Activated T-helper 1 cell treated with Interleukin-2 at 50 U/mL for 16 hours (primary cell): ENCODE measurements at places on chromosomes 11 and 22.

- DNase-seq, result no peak
These were observed 54.5 kb downstream of the HIPK3 start for GRCh38 chr11:33311680-33312079.

GRCh38 chr11:17923217-17923616 lies 89.6 kb downstream of the SERGEF start:
- no peak for DNase-seq

- no peak for DNase-seq
These were observed 48.4 kb downstream of the DDX10 start for GRCh38 chr11:108713076-108713790.

DNA sequence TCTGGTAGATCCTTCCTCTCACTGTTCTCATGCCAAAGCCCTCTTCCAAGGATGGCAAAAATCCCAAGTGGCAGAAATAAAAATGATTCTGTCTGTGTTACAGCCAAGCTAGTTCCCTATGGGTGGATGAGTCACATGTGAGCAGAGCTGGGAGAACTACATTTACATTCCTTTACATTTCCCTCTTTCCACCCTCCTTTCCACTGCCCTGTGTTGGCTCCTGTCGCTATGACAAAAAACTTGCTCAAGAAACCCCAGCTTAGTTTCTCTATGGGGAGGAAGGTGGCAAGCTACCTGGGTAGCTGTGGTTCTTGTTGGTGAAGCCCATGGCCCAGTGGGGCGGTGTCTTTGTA lies 10.2 kb upstream of the DDB2 start:
- no peak for DNase-seq

DNA sequence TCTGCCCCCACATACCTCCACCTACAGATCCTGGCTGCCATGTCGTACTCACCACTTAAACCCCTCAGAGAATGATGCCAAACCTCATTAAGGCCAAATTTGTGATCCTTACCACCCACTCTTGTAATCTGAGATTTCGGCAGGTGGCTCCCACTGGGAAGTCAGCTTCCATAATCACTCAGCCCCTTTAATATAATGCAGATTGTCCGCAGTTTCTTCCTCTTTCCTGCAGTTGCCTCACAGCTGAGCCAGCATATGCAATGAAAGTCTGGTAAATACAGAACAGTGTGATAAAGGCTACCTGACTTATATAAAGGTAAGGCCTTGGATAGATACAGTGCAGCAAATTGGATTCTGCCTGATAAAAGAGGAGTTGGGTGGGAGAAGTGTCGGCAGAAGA lies 515.2 kb upstream of the TENM4 start:
- no peak for DNase-seq

GRCh38 chr11:95375886-95376285 lies 144.9 kb upstream of the SESN3 start:
- DNase-seq, result no peak
